Activated T-helper 2 cell treated with anti-CD3 and anti-CD28 coated beads, Interferon-gamma antibody, Interleukin-2, Interleukin-4, amounts not matched to agents 10 μg/mL and 5 μg/mL and 100 μg/mL, durations not matched to agents 14 hours and 24 hours and 36 hours (primary cell): ENCODE measurements at places on chromosomes 12 and 14. TPM values are rescaled to one million over a fixed set of nuclear protein-coding genes. Genes with fewer than 3 reads are reported as not detected.

DNA sequence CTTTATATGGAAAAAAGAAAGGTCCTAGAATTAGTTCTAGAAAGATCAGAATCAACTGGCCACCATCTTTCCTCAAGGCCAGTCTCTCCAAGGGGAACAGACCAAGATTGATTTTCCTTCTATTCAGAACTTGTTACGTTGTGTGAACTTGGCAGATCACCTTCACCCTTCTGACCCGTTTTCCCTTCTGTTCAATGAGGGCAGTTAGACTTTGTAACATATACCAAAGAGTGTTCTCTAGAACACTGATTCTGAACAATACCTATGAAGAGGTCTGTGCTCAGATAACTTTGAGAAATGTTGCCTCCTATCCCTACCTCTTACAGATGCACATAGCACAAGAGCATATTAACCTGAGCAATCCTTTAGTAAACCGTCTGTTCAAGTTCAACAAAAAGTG is 10.6 kb upstream of the PCK2 start:
- no peaks in the 10 kb centered on the region for H3K27me3 ChIP-seq
- no peak overlapping the region for H3K27ac ChIP-seq
- DNase-seq, result no peak
- H3K36me3 ChIP-seq, result no peaks in the 10 kb centered on the region

DNA sequence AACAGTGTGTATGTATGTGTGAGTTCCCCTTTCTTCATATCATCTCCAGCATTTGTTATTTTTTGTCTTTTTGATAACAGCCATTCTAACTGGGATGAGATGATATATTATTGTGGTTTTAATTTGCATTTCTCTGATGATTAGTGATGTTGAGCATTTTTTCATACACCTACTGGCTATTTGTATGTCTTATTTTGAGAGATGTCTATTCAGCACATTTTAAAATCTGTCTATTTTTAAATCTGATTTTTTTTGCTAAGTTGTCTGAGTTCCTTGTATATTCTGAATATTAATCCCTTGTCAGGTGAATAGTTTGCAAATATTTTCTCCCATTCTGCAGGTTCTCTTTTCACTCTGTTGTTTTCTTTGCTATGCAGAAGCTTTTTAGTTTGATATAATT is 469.1 kb downstream of the FUT8 start:
- no peak overlapping the region for H3K27ac ChIP-seq
- peaks cover 25% of the 10 kb centered on the region for H3K36me3 ChIP-seq
- peaks cover 2% of the 10 kb centered on the region for H3K27me3 ChIP-seq
- no peak overlapping the region for H3K4me3 ChIP-seq

GRCh38 chr12:47725893-47726292 is 603 bp upstream of the ENDOU start:
- no peaks in the 10 kb centered on the region for H3K36me3 ChIP-seq
- H3K27me3 ChIP-seq, result no peaks in the 10 kb centered on the region
- no peak overlapping the region for H3K27ac ChIP-seq
- H3K4me3 ChIP-seq, result no peak overlapping the region

DNA sequence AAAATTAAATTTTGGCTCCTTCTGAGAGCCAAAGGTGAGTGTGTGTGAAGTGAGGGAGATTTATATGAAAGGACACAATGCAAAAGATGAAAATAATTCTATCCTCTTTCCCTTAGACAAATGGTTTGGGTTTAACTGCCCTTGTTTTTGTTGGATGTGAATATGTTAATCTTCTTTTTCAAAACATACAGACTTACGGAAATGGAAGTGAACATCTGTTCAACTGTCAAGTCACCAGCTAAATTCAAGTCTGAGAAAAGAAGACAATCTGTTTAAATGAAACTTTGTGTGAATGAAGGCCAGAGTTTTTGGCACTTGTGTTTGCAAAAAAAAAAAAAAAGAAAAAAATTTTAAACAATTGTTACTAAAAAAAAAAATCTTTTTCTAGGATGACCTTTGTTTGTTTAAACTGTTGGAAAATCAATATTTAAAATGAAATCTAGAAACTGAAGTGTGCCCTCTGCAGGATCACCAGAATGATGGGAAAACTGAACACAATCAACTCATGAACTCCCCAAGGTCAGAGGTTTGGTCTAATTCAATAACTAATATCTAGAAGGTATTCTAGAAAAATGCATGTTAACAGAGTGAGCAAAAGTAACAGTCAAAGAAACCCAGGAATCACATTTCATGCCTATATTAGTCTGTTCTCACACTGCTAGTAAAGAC is 448.8 kb downstream of the FLRT2 start:
- H3K27me3 ChIP-seq, result no peaks in the 10 kb centered on the region
- no peak overlapping the region for H3K27ac ChIP-seq
- DNase-seq, result no peak
- no peaks in the 10 kb centered on the region for H3K36me3 ChIP-seq

The KRT3 gene
- not detected in 2 replicates for total RNA-seq

DNA sequence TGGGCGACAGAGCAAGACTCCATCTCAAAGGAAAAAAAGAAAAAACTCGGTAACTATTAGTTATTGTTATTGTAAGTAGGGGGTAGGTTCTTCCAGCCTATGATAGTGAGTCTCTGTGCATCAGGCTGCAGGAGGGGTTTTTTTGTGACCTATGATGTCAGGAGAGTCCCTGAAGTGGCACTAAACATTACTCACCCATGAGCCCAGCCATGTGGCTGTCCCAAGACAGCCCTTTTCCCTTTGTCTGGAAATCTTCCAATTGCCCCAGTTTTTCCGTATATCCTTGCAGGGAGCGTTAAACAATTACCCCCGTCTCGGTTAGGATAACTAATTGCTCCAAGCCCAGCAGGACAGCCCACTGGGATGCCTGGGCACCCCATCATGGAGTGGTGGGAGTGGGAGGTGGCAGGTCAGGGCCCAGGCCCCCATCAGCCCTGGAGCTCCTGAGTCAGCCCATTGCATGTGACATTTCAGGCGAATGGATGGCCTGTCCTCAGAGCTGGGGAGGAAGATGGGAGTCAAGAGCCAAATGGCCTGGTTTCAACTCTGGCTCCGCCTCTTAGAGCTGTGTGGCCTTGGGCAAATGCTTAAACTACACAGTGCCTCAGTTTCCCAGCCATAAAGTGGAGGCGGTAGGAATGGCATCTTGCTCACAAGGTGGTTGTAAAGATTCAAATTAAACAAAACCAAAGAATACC is 16.4 kb downstream of the PHETA1 start:
- H3K4me3 ChIP-seq, result no peak overlapping the region
- no peak overlapping the region for H3K27ac ChIP-seq
- no peaks in the 10 kb centered on the region for H3K36me3 ChIP-seq
- no peaks in the 10 kb centered on the region for H3K4me1 ChIP-seq
- no peaks in the 10 kb centered on the region for H3K27me3 ChIP-seq

DNA sequence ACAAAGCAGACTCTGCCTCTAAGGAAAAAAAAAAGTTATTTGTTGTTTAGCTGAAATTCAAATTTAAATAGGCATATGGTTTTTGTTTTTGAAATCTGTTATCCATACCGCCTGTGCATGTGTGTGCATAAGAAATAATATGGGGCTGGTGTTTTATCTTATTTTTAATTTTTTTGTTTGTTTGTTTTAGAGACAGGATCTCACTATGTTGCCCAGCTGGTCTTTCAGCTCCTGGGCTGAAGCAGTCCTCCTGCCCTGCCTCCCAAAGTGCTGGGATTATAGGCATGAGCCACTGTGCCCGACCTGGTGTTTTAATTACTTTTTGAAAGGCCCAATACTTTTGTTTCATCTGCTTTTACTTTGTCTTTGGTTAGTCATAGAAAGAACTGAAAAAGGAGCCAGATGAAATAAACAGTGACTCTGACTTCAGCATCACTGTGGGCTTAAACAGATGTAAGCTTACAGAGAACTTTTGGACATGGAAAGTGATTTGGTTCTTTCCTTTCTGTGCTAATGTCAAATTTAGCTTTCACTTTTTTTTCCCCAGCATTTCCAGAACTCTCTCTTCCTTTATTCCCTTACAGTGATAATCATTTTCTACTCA is 37.2 kb downstream of the SUPT16H start:
- DNase-seq, result no peak
- no peak overlapping the region for H3K27ac ChIP-seq
- H3K4me3 ChIP-seq, result no peak overlapping the region
- H3K4me1 ChIP-seq, result peaks cover 6% of the 10 kb centered on the region
- peaks cover 12% of the 10 kb centered on the region for H3K36me3 ChIP-seq
- H3K27me3 ChIP-seq, result peaks cover 1% of the 10 kb centered on the region

The KLHDC1 gene
- total RNA-seq, result 0.78 and 0.96 TPM in 2 replicates

The COQ6 gene
- total RNA-seq, result 17.2 and 17.8 TPM in 2 replicates

GRCh38 chr12:91951571-91951970 is 194.1 kb downstream of the BTG1 start:
- H3K4me3 ChIP-seq, result no peak overlapping the region
- no peak for DNase-seq
- H3K36me3 ChIP-seq, result peaks cover 5% of the 10 kb centered on the region

The KRT77 gene
- not detected in 2 replicates for total RNA-seq

DNA sequence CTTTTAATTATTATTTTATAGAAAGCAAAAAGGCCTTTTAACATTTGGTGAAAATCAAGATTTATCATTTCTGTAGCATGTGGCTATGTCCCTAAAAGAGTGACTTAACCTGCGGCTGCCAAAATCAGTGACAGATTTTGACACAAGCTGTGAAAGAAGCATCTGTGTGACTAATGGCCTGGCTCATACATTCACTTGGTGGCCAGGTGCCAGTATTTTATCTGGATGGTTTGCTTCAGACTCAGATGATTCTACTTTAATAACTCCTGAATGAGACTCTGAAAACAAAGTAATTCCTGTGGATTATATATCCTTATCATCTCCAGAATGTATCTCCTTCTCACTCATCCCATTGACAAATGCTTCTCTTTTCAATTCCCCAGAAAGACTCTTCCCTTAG is 103.0 kb downstream of the FSCB start:
- no peak overlapping the region for H3K27ac ChIP-seq
- H3K4me1 ChIP-seq, result no peaks in the 10 kb centered on the region
- no peak overlapping the region for H3K4me3 ChIP-seq
- no peak for DNase-seq
- no peaks in the 10 kb centered on the region for H3K27me3 ChIP-seq

- no peak overlapping the region for H3K27ac ChIP-seq
- no peak overlapping the region for H3K4me3 ChIP-seq
- no peaks in the 10 kb centered on the region for H3K4me1 ChIP-seq
- H3K36me3 ChIP-seq, result no peaks in the 10 kb centered on the region
Observed at GRCh38 chr12:106080041-106080790, 58.5 kb downstream of the NUAK1 start.
